Activated naive CD4-positive, alpha-beta T cell treated with anti-CD3 and anti-CD28 coated beads for 36 hours (primary cell): ENCODE measurements at places on chromosomes 2 and 18.

- peaks cover 17% of the 10 kb centered on the region for H3K4me1 ChIP-seq
- no peak overlapping the region for H3K4me3 ChIP-seq
- no peak for DNase-seq
Measured at GRCh38 chr18:26550998-26551694, 2.8 kb upstream of the KCTD1 start.

GRCh38 chr2:47373747-47374146 is 29.2 kb upstream of the MSH2 start:
- H3K4me3 ChIP-seq = no peak overlapping the region
- no peaks in the 10 kb centered on the region for H3K36me3 ChIP-seq
- H3K4me1 ChIP-seq = no peaks in the 10 kb centered on the region
- H3K27ac ChIP-seq = no peak overlapping the region
- DNase-seq = no peak
- peaks cover 9% of the 10 kb centered on the region for H3K27me3 ChIP-seq

DNA sequence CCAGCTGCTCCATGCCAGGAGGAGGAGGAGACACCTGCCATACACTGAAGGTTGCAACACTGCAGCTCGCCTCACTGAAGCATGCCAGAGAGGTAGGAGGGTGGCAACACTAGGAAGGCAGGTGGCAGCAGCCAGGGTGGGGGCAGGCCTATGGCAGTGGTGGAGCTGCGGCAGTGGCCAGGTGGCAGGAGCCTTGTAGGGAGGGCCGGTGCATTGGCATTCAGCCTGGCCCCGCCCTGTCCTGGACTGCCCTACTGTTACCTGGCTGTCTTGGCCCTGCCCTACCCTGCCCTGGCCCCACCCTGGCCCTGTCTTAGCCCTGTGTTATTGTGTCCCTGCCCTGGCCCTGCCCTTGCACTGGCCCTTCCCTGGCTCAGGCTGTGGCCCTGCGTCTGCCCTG is 7.4 kb upstream of the ANKRD62 start:
- H3K27me3 ChIP-seq = no peaks in the 10 kb centered on the region
- no peak overlapping the region for H3K27ac ChIP-seq
- no peak for DNase-seq
- no peak overlapping the region for H3K4me3 ChIP-seq
- no peaks in the 10 kb centered on the region for H3K4me1 ChIP-seq
- no peaks in the 10 kb centered on the region for H3K36me3 ChIP-seq

DNA sequence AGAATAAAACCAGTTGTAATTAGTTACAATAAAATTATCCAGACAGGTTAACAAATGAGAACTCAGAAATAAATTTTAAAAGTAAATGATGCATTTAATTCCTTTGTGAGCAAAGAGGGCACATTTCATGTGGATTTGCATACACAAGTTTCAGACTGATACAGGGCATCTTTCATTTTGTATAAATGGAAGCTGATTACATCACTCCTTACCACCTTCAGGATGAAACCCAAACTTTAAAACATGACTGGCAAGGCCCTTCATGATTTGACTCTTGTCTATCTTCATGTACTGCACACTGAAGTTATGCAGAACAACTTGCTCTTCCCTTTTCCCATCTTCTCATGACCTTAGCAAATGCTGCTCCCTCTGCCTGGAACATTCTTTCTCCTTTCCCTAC is 26.9 kb downstream of the EFEMP1 start:
- H3K36me3 ChIP-seq = no peaks in the 10 kb centered on the region
- no peak overlapping the region for H3K4me3 ChIP-seq
- H3K4me1 ChIP-seq = no peaks in the 10 kb centered on the region

DNA sequence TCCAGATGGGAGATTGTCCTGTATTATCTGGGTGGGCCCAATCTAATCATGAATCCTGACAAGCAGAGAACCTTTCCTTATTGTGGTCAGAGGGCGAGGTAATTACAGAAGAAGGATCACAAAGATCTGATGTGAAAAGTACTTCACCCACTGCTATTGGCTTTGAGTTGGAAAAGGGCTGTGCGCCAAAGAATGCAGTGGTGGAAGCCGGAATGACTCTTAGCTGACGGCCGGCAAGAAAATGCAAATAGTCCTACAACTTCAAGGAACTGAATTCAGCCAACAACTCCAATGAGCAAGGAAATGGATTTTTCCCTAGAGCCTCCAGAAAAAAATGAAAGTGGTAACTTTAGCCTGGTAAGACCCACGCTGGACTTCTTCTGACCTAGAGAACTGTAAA is 67.3 kb downstream of the CTNNA2 start:
- H3K27me3 ChIP-seq = no peaks in the 10 kb centered on the region
- no peaks in the 10 kb centered on the region for H3K4me1 ChIP-seq
- no peak overlapping the region for H3K27ac ChIP-seq
- no peaks in the 10 kb centered on the region for H3K36me3 ChIP-seq
- no peak for DNase-seq
- no peak overlapping the region for H3K4me3 ChIP-seq

DNA sequence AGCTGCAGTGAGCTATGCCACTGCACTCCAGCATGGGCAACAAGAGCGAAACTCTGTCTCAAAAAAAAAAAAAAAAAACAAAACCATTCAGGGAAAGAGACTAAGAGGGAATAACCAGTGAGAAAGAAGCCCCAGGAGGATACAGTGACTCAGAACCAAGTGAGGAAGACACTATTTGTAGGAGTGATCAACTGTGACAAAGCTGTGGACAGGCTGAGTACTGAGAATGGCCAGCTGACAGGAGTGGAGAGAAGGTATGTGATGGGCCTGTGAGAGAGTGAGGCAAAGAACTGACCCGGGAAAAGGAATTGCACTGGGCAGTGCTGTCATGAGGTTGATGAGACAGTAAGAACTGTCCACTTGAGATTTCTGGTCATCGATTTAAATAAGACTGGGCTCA is 6.7 kb upstream of the LCT start:
- H3K36me3 ChIP-seq = peaks cover 64% of the 10 kb centered on the region
- H3K27ac ChIP-seq = no peak overlapping the region
- H3K27me3 ChIP-seq = no peaks in the 10 kb centered on the region
- no peak overlapping the region for H3K4me3 ChIP-seq
- no peak for DNase-seq

DNA sequence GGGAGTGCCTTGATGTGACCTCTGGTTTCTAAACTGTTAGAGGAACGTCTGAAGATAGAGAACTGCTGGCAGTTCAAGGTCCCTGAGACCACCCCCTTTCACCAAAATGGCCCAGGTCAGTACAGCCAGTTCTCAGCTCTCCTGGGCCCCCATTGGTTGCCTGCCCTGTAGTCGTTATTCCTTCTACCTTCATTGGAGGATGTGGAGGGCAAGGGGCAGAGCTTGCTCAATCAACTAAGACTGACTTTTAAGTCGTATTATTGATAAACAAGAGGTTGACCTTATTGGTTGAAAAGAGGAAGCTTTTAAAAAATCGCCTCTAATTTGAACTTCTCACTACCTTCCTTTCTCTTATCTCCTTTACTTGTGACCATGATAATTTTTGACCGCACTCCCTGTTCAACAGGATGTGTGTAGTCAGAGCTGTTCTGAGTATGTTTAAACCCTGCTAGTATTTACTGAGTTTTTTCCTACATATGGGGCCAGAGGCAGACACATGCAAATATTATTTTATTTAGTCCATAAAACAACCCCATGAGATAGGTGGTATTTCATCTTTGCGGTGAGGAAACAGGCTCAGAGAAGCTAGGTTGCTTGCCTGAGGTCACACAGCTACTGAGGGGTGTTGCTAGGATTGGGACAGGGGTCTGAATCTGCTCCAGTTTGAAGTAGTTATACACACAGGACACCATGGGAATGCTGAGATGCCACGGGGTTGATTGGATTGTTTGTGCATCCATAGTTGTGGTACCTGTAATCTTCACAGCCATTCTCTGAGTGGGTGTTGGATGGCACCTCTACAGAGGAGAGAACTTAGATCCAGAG is 65.9 kb downstream of the TMEM247 start:
- H3K4me1 ChIP-seq = peaks cover 54% of the 10 kb centered on the region
- no peak for DNase-seq
- peaks cover 1% of the 10 kb centered on the region for H3K36me3 ChIP-seq
- no peak overlapping the region for H3K4me3 ChIP-seq
- H3K27me3 ChIP-seq = no peaks in the 10 kb centered on the region

GRCh38 chr2:31660812-31661335 is 80.1 kb upstream of the SRD5A2 start:
- H3K4me3 ChIP-seq = no peak overlapping the region
- H3K27me3 ChIP-seq = peaks cover 11% of the 10 kb centered on the region
- H3K36me3 ChIP-seq = no peaks in the 10 kb centered on the region

- peaks cover under 1% of the 10 kb centered on the region for H3K36me3 ChIP-seq
- no peak for DNase-seq
- H3K4me3 ChIP-seq = no peak overlapping the region
Measured at GRCh38 chr2:158395166-158395565, 61.4 kb downstream of the CCDC148 start.

DNA sequence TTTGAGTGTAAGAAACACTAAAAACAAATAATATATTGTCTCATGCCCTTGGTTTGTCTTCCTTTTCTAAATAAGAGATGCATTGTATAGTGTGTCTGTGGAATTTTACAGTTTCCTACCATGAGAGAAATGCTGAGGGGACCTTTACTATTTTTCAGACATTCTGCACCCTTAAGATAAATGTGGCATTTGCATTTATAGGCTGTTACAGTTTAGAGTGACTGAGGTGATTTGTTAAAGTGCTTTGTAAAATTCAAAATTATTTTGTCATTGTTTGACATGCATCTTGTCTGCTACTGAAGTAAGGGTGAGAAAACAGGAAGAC is 78.9 kb upstream of the ZSWIM2 start:
- no peak overlapping the region for H3K27ac ChIP-seq
- H3K27me3 ChIP-seq = peaks cover 4% of the 10 kb centered on the region
- no peak overlapping the region for H3K4me3 ChIP-seq
- H3K36me3 ChIP-seq = no peaks in the 10 kb centered on the region
- DNase-seq = no peak

GRCh38 chr18:10928772-10929373 is 220.5 kb downstream of the PIEZO2 start:
- H3K4me3 ChIP-seq = no peak overlapping the region
- H3K27me3 ChIP-seq = no peaks in the 10 kb centered on the region
- no peak overlapping the region for H3K27ac ChIP-seq
- H3K4me1 ChIP-seq = no peaks in the 10 kb centered on the region

DNA sequence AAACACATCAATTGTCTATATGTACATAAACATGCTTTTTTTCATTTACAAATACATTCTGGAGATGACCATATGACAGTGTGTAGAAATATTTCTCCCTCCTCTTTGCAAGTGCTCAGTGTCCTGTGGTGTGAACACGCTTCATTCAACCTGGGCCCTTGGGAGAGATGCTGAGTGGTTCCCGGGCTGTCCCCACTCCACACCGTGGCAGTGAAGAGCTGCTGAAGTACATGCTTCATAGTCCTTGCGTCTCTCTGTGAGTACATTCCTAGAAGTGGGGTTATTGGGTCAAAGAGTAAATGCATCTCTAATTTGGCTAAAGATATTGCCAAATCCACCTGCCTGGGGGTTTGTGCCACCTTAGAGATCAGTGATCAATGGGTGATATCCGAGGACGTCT is 6.5 kb upstream of the GPR35 start:
- no peaks in the 10 kb centered on the region for H3K27me3 ChIP-seq
- H3K4me1 ChIP-seq = peaks cover 28% of the 10 kb centered on the region
- peaks cover 4% of the 10 kb centered on the region for H3K36me3 ChIP-seq
- no peak overlapping the region for H3K4me3 ChIP-seq

DNA sequence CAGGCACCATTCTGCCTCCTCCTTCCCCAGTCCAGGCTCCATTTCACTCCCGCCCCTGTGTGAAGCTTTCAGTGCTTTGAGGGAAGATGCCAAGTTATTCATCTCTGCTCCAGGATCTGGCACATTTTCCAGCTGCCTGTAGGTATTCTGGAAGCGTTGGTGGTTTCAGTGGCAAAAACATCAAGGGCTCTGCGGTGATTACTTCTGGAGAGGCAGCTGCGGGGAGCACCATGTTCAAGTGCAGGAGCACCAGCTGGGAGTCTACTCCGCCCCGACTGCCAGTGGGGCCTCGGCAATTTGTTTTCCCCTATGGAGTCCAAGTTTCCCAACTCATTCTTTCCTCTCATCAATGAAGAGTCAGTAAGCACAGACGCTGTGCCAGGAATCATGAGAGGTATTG is 211.7 kb downstream of the CLIP4 start:
- no peaks in the 10 kb centered on the region for H3K36me3 ChIP-seq
- peaks cover 4% of the 10 kb centered on the region for H3K4me1 ChIP-seq
- no peak for DNase-seq
- H3K27ac ChIP-seq = no peak overlapping the region
- peaks cover 6% of the 10 kb centered on the region for H3K27me3 ChIP-seq

DNA sequence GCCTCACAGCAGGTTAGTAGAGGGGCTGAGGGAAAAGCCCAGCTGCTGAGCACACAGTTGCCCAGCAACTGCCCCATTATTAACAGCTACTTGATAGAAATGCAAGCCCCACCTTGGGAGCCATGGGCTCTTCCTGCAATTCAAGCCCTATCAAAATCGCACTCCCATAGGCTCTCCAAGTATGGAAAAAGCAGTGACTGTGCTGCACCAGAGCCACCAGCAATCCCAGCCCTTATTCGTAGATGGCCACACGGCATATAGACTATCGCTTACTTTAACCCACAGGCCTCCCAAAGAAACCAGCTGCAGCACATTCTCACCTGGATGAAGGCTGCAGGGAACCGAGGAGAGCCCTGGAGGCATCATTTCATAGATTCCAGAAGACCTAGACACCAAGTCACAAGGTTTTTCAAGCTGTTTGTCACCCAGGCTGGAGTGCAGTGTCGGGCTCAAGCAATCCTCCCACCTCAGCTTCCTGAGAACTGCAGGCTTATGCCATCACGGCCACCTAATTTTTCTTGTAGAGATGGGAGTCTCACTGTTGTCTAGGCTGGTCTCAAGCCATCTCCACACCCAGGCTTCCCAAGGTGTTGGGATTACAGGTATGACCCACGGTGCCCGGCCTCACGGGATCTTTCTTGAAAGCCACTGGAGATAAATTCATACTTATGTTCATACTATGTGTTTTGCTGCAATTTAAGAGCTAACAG is 11.3 kb downstream of the NCL start:
- no peak for DNase-seq
- no peak overlapping the region for H3K4me3 ChIP-seq
- no peaks in the 10 kb centered on the region for H3K27me3 ChIP-seq
- peaks cover 11% of the 10 kb centered on the region for H3K4me1 ChIP-seq
- peaks cover 38% of the 10 kb centered on the region for H3K36me3 ChIP-seq

- H3K4me3 ChIP-seq = no peak overlapping the region
- no peak overlapping the region for H3K27ac ChIP-seq
- H3K4me1 ChIP-seq = peaks cover 50% of the 10 kb centered on the region
- DNase-seq = no peak
- no peaks in the 10 kb centered on the region for H3K27me3 ChIP-seq
Measured at GRCh38 chr2:12168791-12169388, 422.5 kb downstream of the LPIN1 start.

- H3K36me3 ChIP-seq = no peaks in the 10 kb centered on the region
- no peaks in the 10 kb centered on the region for H3K4me1 ChIP-seq
- no peak overlapping the region for H3K27ac ChIP-seq
- H3K27me3 ChIP-seq = peaks cover 11% of the 10 kb centered on the region
- no peak overlapping the region for H3K4me3 ChIP-seq
- DNase-seq = no peak
Measured at GRCh38 chr2:172888714-172889669, 153.3 kb downstream of the RAPGEF4 start.
